ENCODE measurements at places on chromosomes 2 and 18.

- DNase-seq: no peak
Measured at GRCh38 chr18:45726603-45727002, 2.6 kb downstream of the SLC14A1 start.

DNA sequence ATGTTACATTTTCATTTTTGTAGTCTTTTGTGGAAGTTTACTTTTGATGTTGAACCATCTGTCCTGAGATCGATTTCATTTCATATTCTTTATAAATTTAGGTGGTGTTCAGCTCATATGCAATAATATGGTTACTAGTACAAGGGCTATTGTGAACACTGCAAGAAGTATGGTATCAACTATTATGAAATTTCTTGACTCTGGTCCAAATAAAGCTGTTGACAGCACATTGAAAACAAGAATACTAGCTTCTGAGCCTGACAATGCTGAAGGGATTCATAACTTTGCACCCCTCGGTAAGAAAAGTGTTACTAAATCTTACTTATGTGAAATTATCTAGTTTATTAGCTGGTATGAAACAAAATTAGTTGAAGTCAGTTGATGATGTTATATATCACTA is 124.9 kb upstream of the TTC27 start:
- no peak for DNase-seq

GRCh38 chr2:64837925-64838641 is 151.1 kb upstream of the SLC1A4 start:
- DNase-seq: no peak

DNA sequence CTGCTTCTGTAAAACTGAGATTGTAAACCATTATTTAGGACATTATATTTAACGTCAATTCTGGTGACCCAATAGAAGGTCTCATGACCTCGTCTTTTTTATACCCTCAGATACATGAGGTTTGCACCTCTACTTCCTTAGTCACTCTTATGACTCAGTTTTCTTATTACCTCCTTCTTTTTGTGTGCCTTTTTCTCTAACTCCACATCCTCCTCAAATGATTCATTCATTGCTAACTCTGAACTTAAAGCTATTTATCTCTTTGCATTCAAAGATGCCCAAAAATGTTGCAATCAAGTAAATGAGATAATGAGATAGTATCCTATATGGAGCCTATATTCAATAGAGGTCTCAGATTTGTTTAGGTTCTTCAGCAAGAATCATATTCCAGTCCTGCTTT is 121.0 kb upstream of the KYNU start:
- DNase-seq: no peak

GRCh38 chr2:121858369-121858768 is 102.9 kb downstream of the TSN start:
- DNase-seq: no peak

DNA sequence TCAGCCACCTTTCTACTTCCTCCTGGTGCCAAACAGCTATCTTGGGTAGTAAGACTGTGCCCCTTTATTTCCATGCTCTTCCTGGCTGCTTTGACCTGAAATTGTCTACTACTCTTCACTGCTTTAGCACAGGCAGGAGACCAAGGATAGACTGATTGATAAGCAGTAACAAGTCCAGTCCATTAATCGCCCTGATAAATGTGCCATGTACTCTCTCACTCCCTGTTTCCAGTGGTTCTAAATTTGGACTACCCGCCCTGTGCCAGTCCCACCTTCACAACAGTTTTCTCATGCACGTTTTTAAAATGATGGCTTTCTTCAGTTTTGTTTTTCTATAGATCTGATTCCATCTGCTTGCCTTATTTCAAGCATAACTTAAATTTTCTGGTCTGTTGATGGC is 189.6 kb upstream of the RBMS1 start:
- DNase-seq: no peak

- DNase-seq: peak; percentile 13
Measured at GRCh38 chr2:147945660-147946059, 74.9 kb downstream of the ORC4 start.

- DNase-seq: no peak
Measured at GRCh38 chr18:5729983-5730699, 165.2 kb downstream of the TMEM200C start.

DNA sequence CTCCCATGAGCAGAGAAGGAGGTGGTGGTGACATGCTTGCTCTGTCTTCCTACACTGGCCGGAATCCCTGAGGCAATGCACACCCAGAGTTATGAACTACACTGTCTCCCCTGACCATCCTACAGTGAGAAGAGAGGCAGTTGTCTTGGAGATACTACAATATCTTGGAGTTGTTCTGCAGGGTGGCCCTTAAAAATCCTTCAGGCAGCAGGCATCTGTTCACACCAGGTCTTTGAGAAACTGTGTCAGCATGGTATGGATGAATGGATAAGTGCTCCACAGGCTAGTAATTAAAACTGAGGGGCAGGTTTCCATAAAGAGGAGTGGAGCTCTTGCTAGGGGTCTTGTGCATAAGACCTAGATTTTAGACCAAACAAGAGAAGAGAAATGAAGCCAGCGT is 223.7 kb upstream of the COPS8 start:
- DNase-seq: no peak

GRCh38 chr2:202605174-202605573 is 29.6 kb upstream of the FAM117B start:
- no peak for DNase-seq

DNA sequence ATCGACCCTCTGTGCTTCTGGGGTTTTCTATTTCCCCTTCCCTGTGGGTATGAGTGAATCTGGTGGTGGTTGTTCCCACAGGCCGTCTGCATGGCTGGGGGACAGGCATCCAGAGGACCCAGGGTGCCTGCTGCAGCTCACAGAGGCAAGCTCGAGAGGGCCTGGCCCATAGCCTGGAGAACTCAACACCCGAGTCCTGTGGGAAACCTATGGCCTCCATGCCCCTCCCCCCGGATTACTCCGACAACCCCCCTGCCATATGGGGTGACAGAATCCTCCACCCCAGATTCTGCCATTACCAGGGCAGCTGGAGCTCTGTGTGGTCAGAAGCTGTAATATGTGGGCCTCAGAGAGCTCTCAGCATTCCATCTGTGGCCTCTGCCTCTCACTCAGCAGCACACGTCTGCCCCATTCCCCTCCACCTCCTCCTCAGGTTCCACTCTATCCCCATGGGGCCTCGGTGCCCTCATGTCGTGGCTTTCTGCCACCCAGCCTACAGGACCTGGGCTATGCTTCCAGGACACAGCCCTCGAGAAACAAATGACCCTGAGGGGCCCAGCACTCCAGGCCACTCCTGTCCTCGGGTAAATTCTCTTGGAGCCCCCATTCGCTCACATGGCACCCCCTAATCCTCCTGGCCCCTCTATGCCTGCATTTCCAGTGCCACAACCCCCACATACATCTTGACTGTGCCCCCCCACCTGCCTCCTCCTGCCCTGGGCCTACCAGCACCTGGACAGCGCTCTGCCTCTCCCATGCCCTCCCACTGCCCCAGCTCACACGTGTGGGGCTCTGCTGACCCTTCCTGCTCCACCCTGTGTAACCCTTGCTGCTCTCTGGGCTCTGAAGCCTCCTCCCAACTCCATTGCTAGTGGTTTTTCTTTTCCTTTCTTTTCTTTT is 3.6 kb downstream of the MZT2A start:
- no peak for DNase-seq

DNA sequence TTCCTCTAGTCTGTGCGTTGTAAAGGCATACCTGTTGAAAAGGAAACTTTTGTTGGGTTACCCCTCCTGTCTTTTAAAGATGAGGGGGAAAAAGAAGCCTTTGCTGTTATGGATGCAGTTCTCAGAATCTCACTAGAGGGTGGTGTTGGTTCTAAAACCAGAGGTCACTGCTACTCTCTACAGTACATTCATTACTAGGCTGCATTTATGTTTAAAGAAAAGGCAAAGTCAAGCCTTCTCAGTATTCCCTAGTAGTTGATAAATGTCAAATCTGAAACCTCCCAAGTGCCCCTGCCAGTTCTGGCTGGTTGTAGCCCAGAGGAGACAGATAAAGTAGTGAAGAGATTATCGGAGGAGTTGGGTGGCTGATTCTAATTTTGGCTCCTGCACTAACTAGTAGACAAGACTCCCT is 1.4 kb upstream of the PLCL1 start:
- DNase-seq: peak; percentile 40

DNA sequence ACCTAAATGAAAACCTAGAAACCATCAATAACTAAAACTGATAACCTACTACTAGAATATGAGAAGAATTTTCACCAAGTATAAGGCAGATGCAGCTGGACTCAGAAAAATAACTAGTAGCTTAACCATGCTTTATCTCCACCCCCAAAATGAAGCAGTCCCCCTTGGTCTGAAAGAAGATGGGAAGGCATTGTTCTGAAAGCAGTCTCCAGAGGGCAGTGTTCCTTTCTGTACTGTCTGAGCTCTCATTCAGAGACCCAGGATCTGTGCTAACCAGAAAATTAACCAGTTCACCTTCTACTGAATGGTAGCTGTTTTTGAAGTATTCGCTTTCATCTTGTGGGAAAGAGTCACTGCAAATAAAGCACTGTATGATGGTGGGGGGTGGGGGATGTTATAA is 273.0 kb downstream of the PDE11A start:
- DNase-seq: peak; percentile 42

DNA sequence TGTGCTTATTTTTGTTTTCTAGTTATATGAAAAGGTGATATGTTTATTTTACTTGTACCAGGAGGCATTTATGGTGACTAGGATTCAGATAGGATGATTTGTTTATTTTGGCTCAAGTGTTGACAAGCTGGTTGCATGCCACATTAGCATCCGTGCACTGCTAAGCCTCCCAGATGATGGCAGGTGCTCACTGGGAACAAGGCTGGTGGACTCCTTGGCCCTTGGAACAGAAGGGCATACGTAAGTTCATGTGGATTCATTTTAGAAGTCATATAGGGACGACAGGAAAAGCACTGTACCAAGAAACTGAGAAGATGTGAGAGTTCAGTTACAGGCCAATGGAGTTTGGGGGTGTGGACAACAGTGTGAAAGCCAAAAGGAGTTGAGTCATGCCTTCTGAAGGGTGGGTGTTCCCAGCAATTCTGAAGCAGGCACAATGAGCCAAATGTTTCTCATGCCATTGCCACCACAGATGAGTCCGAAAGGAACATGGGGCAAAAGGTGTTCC is 166.2 kb downstream of the PHLPP1 start:
- DNase-seq: no peak

GRCh38 chr2:39492716-39493115 is 55.6 kb upstream of the MAP4K3 start:
- no peak for DNase-seq

DNA sequence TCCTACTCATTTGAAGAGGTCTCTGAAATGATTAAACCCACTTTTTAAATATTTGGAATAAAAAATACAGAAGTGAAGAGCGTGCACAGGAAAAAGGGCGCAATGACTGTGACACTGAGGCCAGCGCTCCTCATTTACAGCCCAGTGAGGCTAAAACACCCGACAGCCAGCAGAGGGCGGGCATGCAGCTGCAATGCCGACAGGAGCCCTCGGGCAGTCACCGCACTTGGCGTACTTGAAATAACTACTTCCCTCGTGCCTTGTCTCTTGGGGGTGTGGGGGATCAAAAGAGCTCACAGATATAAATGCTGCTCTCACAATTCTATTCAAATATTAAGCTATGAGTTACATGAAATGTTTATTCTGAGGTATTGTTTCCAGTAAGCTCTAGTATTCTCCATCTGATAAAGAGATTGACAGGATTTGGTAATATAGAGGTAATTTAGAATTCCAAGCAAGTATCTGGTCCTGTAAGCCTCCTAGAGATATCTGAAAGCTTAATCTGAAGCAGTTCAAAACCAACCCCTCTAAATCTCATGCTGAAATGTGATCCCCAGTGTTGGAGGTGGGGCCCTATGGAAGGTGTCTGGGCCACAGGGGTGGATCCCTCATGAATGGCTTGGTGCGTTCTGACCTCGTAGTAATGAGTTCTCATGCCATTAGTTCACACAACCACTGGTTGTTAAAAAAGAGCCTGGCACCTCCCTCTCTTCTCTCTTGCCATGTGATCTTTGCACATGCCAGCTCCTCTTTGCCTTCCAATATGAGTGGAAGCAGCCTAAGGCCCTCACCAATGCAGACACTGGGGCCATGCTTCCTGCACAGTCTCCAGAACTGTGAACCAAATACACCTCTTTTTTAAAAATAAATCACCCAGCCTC is 93.6 kb downstream of the ZAP70 start:
- DNase-seq: peak; percentile 81

GRCh38 chr2:64604155-64604554 is 49.6 kb downstream of the SERTAD2 start:
- no peak for DNase-seq

- no peak for DNase-seq
Measured at GRCh38 chr2:226793646-226794045, 6.0 kb downstream of the IRS1 start.

DNA sequence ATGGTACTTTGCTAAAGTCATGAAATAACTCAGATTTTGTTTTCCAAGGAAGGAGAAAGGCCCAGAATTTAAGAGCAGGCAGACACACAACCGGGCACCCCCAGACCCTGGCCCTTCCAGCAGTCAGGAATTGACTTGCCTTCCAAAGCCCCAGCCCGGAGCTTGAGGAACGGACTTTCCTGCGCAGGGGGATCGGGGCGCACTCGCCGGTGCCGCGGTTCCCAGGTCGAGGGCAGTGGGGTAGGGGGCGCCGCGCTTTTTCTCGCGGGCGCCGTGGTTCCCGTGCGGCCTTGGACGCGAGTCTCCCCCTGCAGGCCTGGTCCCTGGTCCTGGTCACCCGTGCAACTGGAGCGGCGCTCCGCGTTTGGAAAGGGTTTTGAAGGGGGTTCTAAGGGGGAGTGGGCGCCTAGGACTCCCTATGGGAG is 1.2 kb downstream of the ZNF236 start:
- DNase-seq: peak; percentile 68

DNA sequence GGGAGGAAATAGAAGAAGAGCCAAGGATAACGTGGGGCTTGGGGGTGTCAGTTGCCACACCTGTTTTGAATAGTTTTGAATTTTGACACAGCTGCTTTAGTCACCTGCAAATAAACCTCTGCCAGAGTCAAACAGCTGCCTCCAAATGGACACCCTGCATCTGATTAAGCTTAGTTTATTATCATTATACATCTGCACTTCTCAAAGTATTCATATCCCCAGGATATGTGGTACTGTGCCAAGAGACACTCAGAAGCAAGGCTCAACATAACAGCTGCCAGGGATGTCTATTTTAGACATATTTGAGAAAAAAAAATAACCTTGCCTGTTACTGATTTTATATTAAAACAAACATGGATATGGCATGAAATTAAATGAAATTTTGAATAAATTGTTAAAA is 122.5 kb upstream of the WDR75 start:
- no peak for DNase-seq

DNA sequence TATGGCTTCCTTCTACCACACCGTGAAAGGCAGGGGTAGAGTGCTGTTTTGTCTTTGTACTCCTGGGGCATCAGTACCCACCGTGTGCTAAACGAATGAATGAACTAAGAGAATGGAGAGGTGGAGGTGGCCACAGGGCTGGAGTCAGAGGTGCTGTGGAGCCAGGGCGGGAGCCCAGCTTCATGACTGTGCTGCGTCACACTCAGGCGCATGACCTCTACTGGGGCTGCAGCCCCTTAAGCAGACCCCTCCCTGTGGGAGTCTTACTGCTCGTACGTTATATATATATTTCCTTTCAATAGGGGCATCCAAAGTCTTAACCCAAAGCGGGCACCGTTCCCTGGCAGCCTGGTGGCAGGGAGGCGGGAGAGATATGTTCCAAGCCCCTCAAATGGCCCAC is 18.0 kb upstream of the LBH start:
- DNase-seq: no peak

- DNase-seq: no peak
Measured at GRCh38 chr2:42185220-42185921, 16.2 kb downstream of the EML4 start.

Measured in endothelial cell (in vitro differentiated cells).